ENCODE measurements at places on chromosomes 12 and 14.

GRCh38 chr14:101861464-101861863, 100.0 kb downstream of the PPP2R5C start:
- no peak for DNase-seq

- DNase-seq, result no peak
Measured at GRCh38 chr12:122192441-122192840, 9.5 kb downstream of the LRRC43 start.

- no peak for DNase-seq
Measured at GRCh38 chr14:60309867-60310552, 61.0 kb downstream of the PPM1A start.

- DNase-seq, result no peak
Measured at GRCh38 chr12:47858511-47859266, 39.0 kb upstream of the HDAC7 start.

DNA sequence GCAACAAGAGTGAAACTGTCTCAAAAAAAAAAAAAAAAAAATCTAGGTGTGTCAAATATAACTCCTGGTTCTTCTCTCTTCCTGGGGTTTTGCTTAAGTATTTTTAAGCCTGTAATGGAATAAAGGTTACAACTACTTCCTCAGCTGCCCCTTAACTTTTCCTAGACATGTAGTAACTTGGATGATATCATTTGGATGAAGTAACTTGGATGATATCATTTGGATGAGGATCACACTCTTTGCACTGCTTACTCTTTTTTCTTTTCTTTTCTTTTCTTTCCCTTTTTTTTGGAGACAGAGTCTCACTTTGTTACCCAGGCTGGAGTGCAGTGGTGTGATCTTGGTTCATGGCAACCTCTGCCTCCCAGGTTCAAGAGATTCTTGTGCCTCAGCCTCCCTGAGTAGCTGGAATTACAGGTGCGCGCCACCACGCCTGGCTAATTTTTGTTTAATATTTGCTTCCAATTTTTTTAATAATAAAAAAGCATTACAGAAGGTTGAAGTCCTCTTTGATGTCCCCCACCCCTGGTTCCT, 775 bp upstream of the FAM186A start:
- no peak for DNase-seq

- DNase-seq, result peak; percentile 75
Measured at GRCh38 chr12:52980650-52981423, 25.4 kb upstream of the EIF4B start.
